ENCODE measurements at places on chromosomes 2 and 18. TPM values are rescaled to one million over a fixed set of nuclear protein-coding genes. Genes with fewer than 3 reads are reported as not detected.

GRCh38 chr18:49201464-49201863, 250.7 kb upstream of the SMAD7 start:
- DNase-seq, result no peak

- DNase-seq, result no peak
Observed at GRCh38 chr2:229150317-229150716, 120.8 kb downstream of the PID1 start.

- no peak for DNase-seq
Observed at GRCh38 chr2:222450021-222450420, 25.7 kb downstream of the SGPP2 start.

DNA sequence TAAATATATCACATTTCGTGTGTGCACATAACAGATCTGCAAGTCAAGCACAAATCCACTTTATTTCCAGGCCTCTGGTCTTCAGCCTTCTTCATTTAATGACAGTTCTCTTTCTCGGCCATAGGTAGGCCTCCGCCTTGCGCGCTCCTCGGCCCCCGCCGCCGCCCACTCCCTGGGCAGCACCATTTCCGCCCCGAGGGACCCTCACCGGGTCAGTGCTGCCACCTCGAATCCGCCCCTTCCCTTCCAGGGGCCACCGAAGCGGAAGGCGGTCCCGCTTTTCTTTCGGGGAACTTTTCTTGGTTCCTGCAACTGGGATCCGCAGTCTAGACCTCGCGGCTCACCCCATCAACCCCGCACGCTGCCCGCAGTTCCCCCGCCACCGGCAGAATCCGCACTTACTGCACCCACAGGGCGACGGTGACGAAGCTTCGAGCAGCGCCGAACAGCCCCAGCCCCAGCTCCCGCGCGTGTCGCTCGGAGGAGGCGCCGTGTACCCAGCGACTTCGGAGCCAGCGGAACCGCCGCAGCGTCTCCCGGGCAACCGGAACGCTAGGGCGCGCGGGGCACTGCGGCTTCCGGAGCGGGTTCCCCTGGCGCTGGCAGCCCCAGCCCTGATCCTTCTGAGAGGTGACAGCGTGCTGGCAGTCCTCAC, at the start of gene CDKL4:
CDKL4 (minus strand) TSS at position 502 of the 655 bp plus-strand sequence.
- DNase-seq, result no peak

DNA sequence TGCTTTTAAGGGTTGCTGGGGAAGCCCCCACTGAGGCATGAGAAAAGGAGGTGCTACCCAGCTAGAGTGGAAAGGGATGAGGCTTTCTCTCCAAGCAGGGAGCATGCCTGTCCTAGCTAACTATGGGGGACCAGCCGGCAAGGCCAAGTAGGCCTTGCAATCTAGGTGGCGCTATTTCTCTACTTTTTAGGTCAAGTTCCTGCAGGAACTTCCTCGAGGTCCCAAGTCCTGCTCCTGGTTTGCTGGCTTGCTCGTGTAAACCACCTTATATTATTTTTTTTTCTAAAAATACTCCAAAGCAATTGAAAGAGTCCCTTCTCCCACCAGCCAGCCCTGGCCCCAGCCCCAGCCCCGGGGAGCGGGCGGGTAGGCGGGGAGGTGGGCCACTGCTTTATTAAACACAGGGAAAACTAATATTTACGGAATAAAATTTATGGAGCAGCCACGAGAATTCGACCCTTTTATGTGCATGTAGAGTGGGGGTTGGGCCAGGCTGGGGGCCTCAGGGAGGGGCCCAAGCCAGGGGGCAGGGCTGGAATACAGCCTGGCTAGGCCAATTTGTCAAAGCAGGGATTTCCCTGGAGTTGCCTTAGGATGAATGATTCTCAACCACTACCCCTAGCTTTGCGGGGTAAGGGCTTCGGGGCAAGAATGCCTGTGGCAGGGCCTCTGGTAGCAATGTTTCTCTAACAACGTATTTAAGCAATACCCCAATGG, 12.8 kb upstream of the IHH start:
- DNase-seq, result peak; percentile 62

- DNase-seq, result no peak
Observed at GRCh38 chr18:67468038-67468437, 48.5 kb downstream of the DSEL start.

DNA sequence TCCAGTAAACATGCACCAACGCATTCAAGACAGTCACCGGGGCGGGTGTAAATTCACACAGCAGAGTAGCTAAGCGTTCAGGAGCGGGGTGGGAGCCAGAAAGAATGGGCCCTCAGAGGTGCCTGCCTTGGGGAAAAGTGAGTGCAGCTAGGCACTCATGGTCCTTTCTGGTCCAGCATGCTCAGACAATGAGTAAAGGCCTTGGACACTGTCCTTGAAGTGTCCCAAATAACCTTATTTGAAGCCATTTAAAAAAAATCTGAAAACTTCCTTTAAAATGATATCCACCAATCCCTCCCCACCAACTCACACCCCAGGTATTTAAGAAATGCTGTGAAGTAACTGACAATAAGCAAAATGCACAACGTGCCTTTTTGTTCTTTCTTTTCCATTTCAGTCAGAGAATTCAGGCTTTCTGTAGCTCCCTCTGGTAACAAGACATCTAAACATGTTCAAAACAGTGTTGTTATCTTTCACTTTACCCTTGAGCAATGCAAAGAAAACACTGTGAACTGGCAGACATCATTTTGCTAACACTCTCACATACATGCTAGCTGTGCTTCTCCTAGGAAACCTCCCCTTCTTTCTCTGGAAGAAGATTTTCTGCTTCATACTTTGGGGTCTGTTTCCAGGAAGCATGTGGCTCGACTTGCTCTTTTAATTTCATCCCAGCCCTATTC, 445.1 kb upstream of the SPRED2 start:
- no peak for DNase-seq

DNA sequence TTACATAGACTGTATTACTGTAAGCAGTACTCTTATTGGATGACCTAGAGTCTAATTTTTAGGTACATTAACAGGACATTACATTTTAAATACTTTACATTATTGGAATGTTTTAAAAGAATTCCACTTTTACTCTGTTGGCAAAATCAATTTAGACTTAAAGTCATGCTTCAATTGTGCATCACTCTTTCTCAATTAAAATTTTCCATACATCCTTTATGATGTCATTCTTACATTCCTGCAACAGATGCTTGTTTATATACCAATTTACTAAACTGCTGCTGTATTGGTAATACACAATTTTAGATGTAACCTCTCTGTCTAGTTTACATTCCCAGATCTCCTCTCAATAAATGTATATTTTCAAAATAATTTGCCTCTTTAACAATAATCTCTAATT, 440.1 kb downstream of the ZEB2 start:
- DNase-seq, result no peak

SCG2 gene
- polyA plus RNA-seq, result 0.31 TPM

TMEM17 gene
- polyA plus RNA-seq, result 6.9 TPM

DNA sequence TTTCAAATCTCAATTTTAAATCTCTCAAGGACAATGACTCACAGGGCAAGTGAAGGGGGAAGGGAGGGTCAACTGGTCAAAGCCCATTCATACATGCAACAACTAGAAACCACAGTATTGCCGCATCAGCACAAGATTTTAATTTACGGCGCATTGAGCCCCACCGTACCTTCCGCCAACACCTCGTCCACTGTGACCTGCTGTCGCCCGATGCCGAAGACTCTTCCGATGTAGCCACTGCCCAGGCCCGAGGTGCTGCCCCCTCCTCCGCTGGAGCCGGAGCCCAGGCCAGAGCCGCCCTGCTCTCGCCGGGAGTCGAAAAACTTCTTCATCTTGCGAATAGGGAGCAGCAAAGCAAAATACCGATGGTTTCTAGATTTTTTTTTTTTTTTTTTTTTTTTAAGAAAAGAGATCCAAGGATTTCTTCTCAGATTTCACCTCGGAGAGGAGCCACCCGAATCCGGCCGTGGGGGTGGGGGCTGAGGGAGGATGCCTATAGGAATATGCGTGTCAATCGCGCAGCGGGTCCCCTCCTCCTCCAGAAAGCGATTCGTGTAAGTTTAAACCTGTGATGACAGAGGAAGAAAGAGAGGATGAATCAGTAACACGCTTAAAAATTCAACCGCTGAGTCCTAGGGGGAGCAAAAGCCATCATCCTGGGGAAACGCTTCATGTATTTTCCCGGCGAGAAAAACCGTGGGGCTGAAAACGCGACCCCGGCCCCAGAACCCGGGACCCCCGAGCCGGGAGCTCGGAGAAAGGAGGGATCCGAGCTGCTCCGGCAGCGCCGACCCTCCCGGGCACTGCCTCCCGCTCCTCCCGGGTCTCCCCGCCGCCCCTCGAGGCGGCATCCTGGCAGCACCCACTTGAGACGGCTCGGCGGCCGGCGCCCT, 584 bp downstream of the AAK1 start:
- DNase-seq, result no peak

KLHL14 gene
- 28.1 TPM for polyA plus RNA-seq

- DNase-seq, result no peak
Observed at GRCh38 chr2:190701586-190701985, 52.7 kb downstream of the NAB1 start.

- DNase-seq, result no peak
Observed at GRCh38 chr2:151083856-151084795, 177.5 kb downstream of the RBM43 start.

PAX3 gene
- not detected for polyA plus RNA-seq

SCN9A gene
- polyA plus RNA-seq, result 1.7 TPM

- no peak for DNase-seq
Observed at GRCh38 chr2:120954939-120955338, 219.3 kb downstream of the GLI2 start.

- no peak for DNase-seq
Observed at GRCh38 chr2:65706411-65706810, 274.0 kb upstream of the SPRED2 start.

TANC1 gene
- 55.6 TPM for polyA plus RNA-seq

SLC5A7 gene
- polyA plus RNA-seq, result 0.44 TPM

- no peak for DNase-seq
Observed at GRCh38 chr2:48799601-48800000, 44.1 kb upstream of the LHCGR start.

DNA sequence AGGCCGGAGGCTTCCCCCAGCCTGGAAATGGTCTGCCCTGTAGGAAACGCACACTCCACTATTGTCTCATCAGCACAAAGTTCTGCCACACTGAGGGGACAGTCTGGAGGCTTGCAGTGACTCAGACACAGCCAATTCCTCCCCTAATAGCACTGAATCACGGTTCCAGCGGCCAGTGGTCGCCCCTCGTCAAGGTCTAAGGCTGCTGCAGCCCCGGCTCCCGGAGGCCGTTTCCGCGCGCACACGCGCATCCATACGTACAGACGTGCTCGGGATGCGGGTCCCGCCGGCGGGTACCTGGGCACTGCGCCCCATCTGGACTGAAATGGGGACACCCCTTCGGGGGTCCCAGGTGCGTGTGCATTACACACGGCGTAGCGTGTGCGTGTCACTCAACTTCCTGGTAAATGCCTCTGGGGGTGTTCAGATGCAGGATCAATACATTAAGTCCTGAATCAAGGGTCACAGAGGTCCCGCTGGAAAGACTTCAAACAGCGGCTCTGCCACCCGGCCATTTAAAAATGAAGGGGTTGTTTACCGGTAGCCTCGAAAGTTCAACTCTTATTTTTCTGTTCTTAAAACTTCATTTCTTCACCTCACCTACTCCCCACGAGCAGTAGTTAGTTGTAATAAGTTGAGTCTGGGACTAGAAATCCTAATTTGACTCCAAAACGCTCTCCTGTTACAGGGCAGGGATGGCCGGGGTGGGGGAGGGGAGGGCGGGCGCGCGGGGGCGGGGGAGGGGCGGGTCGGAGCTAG, 572 bp upstream of the ZNF516 start:
- no peak for DNase-seq

GRCh38 chr2:190994148-190994547, 19.8 kb downstream of the STAT1 start:
- no peak for DNase-seq

DNA sequence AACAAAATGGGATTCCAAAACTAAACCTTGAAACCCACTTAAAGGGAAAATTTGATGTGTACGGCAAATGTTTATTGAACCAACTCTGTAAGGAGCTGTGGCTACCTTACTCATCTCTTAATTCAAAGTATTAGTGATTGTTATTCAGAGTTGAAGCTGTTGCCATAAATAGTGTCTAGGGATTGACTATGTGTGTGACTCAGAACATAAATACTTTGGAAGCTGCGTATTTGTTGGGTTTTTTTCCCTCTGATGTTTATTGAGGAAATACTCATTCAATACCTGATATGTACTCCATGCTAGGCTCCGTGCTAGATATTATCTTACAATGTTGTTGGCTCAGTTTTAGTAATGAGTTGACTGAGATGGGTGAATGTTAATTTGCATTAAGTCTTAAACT, 90.4 kb downstream of the PTRHD1 start:
- DNase-seq, result no peak

KCNG3 gene
- 0.80 TPM for polyA plus RNA-seq

FOXI3 gene
- 0.13 TPM for polyA plus RNA-seq

RAB6D gene
- polyA plus RNA-seq, result 2.0 TPM

- no peak for DNase-seq
Observed at GRCh38 chr2:108240966-108241365, 1.2 kb downstream of the SULT1C3 start.

DNA sequence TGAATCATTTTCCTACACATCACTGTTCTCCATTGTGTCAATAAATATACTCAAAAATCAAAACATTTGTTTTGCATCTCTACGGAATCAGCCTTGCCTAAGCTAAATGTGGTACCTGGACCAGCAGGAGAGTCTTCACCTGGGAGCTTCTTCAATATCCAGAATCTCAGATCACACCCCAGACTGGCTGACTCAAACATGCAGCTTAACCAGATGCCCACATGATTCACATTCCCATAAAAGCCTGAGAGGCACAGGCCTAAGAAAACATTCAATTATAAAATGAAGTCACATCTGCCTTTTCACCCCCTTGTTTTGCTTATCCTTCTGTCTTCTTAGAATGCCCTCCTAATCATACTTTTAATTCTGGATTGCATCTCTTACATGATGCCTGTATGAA, 1045.5 kb upstream of the NXPH2 start:
- DNase-seq, result no peak

CFAP210 gene
- polyA plus RNA-seq, result 1.2 TPM

CRYGD gene
- polyA plus RNA-seq, result not detected

DNA sequence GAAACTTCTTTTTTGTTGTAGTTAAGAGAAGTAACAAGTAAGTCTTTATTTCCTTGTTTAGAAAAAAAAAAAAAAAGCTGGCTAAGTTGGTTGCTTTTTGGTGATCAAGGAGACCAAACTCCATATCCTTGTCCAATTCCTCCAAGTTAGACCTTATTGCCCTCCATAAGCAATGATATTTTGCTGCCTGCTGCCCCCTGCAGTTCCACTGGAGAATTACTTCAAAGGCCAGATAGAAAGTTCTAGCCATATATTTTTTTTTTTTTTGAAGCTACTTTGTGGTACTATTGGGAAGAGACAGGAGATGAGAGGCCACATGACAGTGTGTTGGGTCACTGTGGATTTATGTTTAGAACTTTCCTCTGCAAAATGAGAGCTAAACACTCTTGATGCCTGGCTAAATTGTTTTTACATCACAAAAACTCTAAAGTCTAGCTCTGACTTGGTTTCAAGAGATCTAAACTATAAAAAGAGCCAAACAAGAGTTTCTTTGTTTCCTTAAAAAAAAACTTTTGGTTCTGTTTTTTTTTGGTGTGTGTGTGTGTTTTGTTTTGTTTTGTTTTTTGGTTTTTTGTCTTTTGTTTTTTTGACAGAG, 80.7 kb upstream of the RASGRP3 start:
- no peak for DNase-seq

GRCh38 chr2:225274751-225275150, 124.8 kb upstream of the NYAP2 start:
- DNase-seq, result no peak
